ENCODE measurements at places on chromosomes 11 and 22. TPM values are rescaled to one million over a fixed set of nuclear protein-coding genes. Genes with fewer than 3 reads are reported as not detected.

GRCh38 chr11:27545946-27546345, 39.4 kb upstream of the LIN7C start:
- DNase-seq, result no peak

CYP2D6 gene
- 0.24 TPM for total RNA-seq

TSKU gene
- 17.5 TPM for total RNA-seq

DNA sequence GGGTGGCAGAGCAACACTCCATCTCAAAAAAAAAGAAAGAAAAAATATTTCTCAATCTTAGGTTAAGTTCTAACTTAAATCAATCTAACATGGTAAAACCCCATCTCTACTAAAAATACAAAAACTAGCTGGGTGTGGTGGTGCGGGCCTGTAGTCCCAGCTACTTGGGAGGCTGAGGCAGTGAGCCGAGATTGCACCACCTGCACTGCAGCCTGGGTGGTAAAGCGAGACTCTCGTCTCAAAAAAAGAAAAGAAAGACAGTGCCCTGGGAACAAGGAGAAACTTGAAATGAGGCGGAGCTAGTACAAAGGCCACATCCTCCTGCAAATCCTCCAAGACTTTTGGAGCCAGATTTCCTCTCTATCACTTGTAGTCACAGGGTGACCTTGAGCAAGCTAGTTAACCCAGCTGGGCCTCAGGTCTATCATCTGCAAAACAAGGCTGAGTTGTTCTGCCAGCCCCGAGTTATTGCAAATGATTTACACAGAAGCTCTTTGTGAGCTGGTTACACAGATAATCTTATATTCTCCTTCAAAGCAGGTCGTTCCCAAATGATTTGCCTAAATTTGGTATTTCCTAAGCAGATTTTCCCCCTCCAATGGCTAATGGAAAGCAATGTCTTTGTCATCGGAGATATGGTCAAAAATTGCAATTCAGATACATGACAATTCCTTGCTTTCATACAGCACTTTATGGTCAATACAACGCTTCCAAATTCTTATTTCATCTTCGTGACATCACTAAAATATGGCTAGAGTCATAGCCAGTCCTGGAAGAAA, 1.9 kb downstream of the ANKRD54 start:
- DNase-seq, result no peak

- no peak for DNase-seq
These were observed 40.7 kb upstream of the CD82 start for GRCh38 chr11:44524751-44525201.

SVIP gene
- total RNA-seq, result 22.0 TPM
